Stimulated activated CD8-positive, alpha-beta memory T cell treated with anti-CD3 and anti-CD28 coated beads, Interleukin-4, amount 100 ng/mL, for 1 hour (primary cell): ENCODE measurements at places on chromosomes 7 and 10.

GRCh38 chr10:63628526-63629362 is 107.5 kb downstream of the REEP3 start:
- DNase-seq: no peak

GRCh38 chr10:124244256-124244877 is 151.0 kb upstream of the CHST15 start:
- DNase-seq: no peak

- no peak for DNase-seq
Observed at GRCh38 chr10:94383530-94383929, 18.8 kb upstream of the TBC1D12 start.

DNA sequence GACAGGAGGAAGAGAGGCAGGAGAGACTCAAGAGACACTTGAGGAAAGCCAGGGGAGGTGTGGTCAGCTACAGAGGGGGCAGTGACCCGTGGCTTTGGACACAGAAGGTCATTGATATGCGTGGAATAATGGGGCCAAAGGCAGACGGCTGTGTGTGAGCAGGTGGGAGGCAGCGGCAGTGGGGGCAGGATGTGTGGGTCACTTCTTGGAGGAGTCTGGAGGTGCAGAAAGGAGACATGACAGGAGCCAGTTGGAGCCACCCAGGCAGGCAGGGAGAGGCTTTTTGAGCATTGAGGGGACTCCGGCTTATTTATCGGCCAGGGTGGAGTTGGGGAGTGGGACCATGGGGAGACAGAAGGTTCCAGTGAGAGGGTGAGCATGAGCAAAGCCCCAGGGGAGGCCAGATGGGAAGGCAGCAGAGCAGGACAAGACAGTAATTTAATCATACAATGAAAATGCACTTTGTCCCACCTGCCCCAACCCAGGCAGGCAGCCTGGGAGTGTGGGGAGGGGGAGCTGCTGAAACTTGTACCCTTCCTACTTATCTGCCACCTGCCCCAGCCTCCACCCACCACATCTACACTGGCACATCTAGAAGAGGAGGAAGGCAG is 5.0 kb downstream of the LDB3 start:
- DNase-seq: no peak

GRCh38 chr7:85924062-85924461 is 719.6 kb upstream of the GRM3 start:
- DNase-seq: no peak

- DNase-seq: no peak
Observed at GRCh38 chr10:77328272-77328816, 309.3 kb downstream of the KCNMA1 start.

DNA sequence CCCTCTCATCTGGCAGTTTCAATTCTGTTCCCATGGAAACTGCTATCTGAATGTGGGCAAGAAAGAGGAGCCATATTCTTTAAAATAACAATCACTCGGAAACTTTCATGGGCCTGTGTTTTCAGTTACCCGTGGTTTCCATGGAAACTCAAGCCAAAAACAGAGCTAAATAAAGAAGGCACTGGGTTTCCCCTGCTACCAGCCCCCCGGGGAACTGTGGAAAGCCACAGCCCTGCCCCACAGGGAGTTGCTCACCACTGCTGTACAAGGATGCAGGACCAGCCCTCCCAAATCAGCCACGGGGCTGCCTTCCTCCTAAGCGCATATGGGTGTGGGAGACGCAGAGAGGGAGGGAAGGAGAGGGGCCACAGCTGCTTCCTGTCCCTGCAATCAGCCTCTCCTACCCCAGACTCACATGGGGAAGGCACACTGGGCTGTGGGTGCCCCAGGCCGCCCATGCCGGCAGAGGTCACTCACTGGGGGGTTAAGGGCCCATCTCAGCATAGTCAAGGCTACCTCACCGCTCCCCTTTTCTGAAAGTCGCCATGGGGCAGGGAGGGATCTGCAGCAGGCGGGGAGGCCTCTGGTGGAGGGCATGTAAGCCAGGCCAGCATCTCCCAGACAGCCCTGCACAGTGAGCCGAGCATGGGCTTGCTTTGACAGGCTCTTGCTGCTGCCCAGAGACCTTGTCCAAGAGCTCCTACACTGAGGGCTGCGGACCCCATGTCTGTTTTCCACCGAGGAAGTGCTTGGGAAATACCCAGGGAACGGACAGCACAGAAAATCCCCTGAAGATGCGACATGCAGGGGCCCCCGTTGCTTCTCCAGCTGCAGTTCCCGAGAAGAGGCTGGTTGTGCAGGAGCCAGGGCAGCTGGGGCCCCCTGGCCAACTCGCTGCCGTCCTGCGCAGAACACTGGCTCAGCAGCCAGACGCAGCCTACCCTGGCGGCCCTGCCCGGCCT is 157.3 kb upstream of the PPP2R2D start:
- no peak for DNase-seq

DNA sequence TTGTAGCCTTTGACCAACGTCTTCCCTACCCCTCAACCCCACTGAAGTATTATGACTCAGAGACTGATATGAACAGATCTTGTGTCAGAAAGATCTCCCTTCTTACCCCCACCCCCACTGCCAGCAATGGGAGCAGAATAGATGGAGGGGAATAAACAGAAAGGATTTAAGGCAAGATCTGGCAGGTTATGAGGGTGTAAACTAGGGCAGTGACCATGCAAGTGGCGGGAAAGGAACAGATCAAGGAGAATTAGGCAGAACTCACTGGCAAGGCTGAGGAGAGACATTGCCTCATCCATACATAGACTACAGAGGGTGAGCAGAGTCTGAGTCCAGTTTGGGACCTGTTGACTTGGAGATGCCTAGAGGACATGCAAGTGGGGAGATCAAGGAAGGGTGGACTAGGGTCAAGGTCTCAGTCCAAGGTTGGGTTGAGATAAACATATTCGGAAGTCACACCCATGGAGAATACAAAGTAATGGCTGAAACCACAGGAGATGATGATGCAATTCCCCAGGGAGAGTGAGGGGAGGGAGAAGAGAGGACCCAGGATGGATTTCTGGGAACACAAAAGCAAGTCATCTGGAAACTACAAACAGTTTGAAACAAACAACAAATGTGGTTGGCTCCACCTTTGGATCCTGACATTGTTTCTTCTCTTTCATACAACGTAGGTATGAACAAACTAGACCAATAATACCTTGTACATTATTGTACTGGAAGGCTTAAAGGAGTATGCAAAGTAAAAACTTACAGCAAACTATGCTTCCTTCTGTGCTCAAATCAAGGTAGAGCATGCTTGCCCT is 44.9 kb upstream of the IL6 start:
- DNase-seq: no peak

GRCh38 chr10:102804382-102805055 is 32.7 kb downstream of the CYP17A1 start:
- DNase-seq: no peak

GRCh38 chr7:46356371-46356770 is 435.3 kb upstream of the IGFBP3 start:
- no peak for DNase-seq

GRCh38 chr7:94348142-94348541 is 46.6 kb upstream of the COL1A2 start:
- no peak for DNase-seq

DNA sequence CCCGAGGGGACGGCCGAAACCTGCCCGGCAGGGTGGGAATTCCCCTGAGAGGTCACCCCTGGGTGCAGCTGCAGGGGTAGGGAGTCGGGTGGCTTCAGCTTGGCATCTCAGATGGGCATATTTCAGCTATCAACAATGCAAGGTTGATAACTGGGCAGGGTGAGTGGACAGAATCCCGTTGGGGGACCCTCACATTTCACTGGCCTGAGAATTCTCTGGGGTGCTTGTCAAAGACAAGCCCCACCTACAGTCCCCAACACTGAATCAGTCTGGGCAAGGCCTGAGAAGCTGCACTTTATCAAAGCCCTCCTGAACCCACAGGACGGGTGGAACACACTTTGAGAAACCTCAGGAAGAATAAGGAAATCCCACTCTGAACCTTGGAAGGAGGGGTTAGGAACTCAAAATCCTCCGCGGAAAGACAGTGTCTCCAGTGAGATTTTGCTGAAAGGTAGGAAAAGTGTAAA is 3.1 kb downstream of the RGS10 start:
- no peak for DNase-seq

GRCh38 chr7:51198654-51199053 is 118.0 kb downstream of the COBL start:
- DNase-seq: no peak

- no peak for DNase-seq
Observed at GRCh38 chr7:101861218-101861775, 43.9 kb downstream of the CUX1 start.

GRCh38 chr10:126314863-126315493 is 73.3 kb downstream of the ADAM12 start:
- DNase-seq: no peak

GRCh38 chr10:117533507-117534281 is 8.9 kb upstream of the EMX2 start:
- no peak for DNase-seq

DNA sequence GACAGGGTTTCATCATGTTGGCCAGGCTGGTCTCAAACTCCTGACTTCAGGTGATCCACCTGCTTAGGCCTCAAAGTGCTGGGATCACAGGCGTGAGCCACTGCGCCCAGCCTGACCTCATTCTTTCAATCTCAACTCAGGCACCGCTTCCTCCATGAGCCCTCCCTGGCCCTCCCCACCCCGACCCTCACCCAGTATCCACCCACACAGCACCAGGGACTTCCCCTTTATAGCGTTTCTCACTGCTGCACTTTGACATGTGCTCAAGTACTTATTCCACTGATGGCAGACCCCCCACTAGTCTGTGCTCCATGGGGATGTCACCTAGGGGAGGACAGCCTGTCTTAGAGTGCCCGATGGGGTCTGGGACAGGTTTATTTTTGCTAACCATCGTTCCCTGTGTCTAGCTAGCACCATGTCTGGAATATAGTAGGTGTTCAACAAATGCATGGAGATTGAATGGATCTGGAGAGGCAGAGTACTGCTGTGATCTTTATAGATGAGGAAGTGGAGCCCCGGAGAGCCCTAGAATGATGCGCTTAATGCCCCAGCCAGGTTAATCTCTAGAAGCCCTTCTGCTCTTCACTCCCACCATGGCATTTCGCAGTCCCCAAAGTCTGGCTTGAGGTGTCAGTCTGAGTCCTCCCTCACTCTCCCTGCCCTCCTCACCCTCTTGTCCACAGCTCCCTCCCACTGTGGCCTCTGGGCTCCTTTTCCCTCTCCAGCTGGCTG is 258.8 kb downstream of the RPS24 start:
- DNase-seq: no peak

DNA sequence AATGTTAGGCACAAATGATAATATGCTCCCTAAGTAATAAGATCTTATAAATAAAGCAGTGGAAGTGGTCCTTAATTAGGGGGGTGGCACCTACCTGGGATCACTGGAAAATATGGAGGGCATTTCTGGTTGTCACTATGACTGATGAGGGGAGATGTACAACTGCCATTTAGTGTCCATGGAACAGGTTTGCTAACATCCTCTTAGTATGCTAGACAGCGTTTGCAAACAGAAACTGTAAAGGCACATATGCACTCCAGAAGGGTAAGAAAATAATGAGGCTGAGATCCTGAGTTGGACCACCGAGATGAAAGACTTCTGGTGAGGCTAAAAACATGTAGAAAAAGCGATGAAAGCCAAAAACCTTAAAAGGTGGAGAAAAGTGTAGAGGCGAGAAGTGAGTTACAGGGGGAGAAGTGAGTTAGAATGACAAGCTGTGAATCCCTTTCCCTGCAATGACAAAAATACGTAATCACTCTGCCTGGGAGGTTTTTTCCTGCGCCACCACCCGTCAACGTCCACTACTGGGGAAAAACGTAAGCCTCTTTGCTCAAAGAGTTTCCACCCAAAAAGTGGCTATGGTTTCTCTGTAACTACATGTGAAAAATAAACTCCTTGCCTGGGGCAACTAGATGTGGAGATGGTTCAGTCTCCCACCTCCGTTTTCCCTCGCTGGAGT is 767 bp downstream of the KRIT1 start:
- no peak for DNase-seq

DNA sequence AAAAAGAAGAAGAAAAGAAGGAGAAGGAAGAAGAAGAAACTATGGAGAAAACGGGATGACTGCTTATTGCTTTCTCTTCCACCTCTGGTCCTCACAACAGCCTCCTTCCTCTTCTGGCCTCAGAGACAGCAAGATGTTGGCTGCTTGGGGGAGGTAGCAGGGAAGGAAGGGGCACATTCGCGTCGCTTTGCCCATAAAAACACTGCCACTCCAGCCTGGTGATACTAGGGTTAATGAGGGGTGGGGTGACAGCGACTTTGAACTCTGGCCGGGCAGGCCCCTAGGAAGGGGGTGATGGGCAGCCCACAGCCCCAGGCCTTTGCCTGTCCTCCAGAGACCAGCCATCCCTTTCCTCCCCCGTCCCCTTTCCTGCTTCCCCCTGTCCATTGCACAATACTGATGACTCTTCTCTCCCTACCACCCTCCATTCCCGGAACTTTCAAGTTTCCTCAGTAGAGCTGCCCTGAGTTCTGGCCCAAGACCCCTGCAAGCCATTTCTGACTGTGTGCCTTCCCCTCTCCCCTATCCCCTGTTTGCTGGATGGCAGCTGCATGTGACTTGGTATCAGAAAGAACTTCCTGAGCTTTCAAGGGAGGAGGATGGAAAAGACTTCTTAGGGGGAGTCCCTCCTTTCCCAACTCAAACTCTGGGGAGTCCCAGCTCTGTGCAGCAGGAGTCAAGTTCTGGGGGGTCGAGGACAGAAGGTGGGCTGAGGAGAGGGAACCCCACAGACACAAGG is 2.2 kb upstream of the CUEDC2 start:
- DNase-seq: no peak

DNA sequence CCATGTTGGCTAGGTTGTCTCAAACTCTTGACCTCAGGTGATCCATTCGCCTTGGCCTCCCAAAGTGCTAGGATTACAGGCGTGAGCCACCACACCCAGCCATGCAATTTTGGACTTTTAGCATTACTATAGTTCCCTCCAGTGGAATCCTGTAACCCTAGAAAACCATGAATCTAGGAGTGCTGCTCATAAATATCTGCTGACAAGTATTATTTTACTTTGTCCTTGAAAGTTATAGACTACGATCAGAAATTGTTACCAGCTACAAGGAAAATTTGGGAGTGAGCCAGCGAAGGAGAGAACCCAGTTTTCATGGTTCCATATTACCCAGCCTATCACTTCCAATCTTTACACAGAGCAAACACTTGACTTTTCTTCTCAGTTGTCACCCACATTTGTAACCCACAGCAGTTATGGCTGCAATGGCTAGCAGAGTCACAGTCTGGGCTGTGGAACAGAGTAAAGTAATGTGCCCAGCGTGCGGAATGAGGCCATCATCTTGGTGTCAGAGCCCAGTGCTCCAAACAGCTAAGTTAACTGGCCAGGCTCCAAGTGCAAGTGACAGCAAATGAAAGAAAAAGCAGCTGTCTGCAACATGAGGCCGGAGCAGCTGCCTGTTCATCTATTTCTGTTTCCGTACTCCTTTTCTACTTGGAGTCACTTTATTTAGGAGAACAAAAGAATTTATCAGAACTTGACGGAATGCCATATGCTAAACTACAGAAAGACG is 29.9 kb downstream of the ZC3HC1 start:
- no peak for DNase-seq

DNA sequence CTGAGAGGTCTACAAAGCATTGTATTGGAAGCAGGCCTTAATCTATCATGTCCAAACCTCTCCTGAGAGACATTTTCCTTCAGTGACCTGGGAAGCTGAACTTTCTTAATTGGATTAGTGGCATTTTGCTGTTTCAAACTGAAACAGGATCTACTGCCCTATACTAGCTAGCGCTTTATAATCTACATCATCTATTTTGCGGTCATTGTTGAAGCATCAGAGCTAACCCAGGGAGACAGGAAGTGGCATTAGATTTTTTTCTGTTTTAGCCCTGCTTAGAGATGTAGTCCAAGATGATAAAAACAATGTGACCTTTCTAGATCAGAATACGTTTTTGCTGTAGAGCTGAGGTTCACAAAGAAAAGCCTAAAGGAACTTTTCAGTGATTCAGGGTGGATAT is 147.4 kb upstream of the AGR3 start:
- DNase-seq: no peak
